Ammon's horn (tissue), 1 donor: ENCODE measurements at places on chromosomes 1 and 21.

GRCh38 chr21:34022627-34023335 is 50.6 kb upstream of the MRPS6 start:
- DNase-seq: peak; percentile 16

GRCh38 chr1:109806733-109807400 is 43.1 kb upstream of the EPS8L3 start:
- DNase-seq: no peak

DNA sequence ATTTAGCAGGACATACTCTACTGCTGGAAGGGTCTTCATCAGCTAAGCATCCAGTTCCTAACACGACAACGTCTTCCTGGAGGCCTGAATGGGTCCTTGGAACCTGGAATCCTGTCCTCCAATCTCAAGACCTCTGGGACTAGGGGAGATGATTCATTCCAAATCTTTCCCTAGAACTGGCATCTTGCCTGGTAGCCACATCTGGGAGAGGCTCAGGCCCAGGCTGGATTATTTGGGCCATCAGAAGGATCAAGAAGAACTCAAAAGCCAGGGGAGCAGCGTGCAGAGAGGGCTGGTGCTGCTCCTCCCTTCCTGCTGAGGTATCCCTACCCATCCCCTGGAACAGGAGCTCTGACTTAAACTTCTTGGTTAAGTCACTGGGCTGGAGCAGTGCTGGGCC is 2.8 kb upstream of the PHLDA3 start:
- DNase-seq: no peak

DNA sequence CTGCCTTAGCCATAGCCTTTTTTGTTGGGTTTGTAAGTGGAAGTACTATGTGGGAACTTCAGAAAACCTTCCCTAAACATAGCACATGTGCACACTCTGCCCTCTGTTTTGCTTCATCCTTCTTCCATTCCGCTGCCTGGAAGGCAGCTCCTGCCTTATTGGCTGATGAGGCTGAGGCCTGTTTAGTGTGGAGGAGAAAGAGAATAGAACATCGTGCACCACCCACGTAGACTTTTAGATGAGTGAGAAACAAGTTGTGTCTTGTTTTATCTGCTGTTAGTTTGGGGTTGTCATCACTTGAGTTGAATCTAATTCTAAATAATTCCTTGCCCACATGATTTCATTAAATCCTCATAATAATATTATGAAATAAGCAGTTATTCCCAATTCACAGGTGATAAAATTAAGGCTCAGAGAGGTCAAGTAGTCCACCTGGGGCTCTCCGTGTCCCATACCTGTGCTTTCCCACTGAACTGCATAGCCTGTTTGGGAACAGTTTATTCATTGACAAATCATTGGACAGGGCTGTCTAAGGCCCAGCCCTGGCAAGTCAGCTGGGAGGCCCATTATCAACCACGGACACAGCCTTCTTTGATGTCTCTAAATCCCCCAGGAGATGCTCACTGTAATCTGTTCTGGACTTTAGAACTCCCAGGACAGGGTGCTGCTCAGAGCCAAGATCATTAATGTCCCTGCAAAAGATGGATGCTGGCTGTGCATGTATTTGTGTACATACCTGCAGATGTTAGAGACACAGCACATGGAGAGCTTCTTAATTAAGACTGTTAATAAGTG is 93.0 kb downstream of the ABCA4 start:
- peak; percentile 27 for DNase-seq

DNA sequence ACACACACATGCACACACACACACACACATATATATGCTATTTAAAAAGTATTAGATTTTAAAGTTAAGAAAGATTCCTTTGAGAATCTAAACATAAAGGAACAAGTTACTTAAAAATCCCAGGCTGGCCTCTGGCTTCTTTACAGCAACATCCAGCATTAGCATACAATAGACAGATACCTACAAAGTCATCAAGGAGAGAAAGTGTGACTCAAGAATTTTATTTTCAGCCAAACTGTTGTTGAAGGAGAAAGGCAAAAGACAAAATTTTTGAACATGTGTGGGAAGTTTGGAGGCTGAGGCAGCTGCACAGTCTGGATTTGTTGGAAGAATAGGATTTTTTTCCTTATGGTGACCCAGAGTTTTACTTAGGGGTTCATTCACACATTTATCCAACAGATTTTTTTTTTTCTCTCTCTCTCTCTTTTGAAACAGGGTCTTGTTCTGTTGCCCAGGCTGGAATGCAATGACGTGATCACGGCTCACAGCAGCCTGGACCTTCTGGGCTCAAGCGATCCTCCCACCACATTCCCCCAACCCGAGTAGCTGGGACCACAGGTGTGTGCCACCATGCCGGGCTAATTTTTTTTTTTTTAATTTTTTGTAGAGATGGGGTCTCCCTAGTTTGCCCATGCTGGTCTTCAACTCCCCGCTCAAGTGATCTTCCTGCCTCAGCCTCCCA is 24.0 kb upstream of the SPOCD1 start:
- no peak for DNase-seq

DNA sequence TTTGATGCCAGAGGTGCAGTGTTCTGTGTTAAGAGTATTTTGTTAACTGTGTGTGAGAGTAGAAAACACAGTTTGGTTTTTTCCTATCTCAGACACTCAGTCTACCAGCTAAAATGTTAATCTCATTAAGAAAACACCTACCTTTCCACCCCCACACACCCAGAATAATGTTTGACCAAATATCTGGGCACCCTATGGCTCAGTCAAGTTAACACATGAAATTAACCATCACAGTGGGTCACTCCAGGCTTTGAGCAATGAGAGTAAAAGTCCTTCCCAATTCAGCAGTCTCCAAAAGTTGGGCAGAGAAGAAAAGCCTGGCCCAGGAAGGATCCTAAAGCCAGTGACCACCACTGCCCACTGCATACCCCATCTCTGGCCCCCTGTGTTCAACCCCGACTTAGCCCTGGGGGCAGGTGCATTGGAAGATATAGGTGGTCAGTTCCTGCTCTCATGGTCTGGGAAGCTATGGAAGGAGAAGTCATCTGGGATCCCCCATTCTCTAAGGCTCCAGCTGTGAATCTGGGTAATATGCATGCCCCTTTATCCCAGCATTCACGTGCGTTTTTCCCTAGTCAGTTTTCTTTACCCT is 50.2 kb upstream of the CSF3R start:
- DNase-seq: no peak

GRCh38 chr1:11492235-11492634 is 13.3 kb downstream of the DISP3 start:
- no peak for DNase-seq

GRCh38 chr1:64343105-64343822 is 126.7 kb upstream of the CACHD1 start:
- DNase-seq: no peak

DNA sequence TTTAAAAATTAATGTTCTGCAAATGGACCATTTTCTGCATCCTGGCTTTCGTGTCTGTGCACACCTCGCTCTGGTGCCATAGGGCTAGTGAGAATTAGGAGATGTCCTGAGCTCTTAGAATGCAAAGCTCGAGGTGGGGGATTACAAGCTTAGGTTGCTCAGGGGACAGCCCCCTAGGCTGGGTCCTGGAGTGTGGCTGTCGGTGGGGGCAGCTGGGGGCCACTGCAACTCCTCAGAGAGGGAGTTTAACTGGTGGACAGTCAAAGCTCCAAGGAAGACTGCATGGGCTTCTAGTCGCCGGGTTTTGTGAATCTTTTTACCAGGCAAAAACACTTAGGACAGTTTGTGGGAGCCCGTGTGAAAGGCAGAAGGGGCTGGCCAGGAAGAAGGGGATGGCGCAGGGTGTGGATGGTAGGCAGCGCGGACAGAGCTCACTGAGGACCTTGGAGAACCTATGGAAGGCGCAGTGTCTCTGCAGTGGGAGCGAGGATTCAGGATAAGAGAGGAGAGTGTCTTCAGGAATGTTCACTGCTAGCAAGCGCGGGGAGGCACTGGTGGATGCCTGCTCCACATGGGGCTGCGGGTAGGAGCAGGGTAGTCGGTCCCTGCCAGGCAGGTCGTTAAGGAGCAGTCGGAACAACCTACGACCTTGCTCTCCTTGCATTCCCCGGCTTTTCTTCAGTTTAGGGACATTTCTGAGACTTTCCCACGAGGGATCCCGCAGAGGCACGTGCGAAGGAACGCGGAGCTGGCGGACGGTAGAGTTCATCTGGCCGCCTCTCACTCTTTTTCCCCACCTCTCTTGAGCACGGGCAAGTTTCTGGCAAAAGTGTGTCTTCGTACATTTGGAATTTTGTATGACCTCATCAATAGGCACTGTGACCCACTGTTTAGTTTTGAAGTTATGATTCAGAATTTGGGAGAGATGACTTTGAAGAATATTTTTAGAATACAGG is 12.9 kb upstream of the KCNE1 start:
- no peak for DNase-seq

DNA sequence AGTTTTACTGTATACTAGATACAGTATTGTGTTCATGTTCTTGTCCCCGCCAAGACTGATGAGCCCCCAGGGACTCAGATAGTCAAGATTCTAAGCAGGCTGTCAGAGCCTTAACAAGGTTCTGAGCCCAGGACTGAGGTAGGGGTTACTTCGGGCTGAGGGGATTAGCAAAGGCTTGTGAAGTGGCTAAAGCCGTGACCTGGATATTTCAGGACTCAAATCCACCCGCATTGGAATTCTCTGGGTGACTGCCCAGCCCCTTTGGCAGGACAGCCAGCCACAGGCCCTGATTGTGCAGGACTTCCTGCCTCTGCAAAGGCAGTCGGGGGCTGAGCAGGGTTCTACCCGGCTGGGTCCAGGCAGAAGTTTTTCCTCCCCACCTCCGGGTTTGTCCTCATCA is at the start of gene PLA2G5:
PLA2G5 (plus strand) TSS at position 321 of the 400 bp plus-strand sequence. CDS start 14,637 bp downstream, outside the sequence.
- peak; percentile 52 for DNase-seq

- DNase-seq: no peak
Observed at GRCh38 chr1:43531906-43532584, 1.4 kb downstream of the PTPRF start.

DNA sequence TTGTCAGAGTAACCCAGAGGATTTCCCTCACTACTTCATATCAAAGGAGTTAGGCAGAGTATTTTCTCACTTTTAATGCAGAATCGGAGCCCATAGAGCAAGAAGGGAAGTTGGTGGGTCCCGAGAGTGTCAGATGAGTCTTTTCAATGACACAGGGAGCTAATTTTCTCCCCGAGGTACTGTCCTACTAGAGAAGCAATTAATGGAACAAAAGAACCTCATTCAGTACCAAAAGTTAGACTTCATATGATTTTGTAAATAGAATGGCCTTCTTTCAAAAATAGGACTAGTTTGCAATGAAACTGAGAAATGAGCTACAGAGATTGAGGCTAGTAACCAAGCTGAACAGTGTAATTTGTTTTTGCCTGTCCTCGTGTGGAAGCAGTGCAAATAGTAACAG is 3.9 kb downstream of the NCAM2 start:
- peak; percentile 32 for DNase-seq

- no peak for DNase-seq
Observed at GRCh38 chr21:45166931-45167330, 92.6 kb downstream of the ADARB1 start.

GRCh38 chr21:41641510-41641815 is 125.4 kb downstream of the RIPK4 start:
- no peak for DNase-seq

- DNase-seq: no peak
Observed at GRCh38 chr1:187948170-187948794, 1119.5 kb downstream of the PLA2G4A start.

DNA sequence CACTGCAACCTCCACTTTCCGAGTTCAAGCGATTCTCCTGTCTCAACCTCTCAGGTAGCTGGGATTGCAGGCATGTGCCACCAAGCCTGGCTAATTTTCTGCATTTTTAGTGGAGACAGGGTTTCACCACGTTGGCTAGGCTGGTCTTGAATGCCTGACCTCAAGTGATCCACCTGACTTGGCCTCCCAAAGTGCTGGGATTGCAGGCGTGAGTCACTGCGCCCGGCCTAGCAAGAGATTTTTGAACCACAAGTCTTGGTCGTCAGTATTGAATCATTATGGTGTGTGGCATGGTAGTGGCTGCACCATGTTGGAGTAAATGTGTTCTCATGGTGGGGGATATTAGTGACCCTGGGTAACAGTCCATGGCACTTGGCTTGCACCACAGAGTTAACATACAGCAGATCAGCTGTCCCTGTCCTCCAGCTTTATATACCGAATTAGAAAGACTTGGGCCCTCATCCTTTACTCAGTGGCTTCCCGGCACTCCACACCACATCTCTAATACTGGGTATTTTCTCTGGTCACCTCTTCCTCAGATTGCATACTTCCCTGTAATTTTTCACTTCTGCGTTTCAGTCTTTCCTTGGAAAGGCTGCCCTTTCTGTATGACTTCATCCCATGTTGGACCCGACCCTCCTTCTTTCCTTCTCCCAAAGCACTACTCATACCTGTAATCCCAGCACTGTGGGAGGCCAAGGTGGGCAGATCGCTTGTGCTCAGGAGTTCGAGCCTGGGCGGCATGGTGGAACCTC is 25.1 kb downstream of the AK4 start:
- no peak for DNase-seq

DNA sequence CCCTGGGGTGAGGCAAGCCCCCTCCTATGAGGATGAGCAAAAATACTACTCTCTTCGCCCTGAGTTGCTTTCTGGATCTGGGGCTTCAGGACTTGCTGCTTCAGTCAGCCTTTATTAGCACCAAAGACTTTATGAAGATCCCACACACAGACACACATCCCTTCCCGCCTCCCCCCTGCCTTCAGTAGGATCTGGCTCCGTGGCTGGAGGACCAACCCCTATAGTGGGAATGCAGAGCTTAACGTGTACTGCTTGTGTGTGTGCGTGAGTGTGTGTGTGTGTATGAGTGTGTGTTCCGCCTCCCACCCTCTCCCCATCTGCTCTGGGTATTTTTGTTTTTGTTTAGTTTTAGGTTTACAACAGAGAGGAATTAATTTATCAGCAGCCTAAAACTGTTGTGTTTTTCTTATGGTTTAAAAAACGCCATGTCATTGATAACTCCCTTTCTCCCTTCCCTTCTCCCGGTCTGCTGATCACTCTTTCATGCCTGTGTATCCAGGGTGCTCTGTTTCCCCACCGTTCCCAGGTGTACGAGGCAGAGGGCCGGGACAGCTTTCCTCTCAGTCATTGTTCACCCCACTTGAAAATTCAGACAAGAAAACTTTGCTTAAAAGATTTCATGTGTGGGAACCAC is 27.5 kb upstream of the ZFP69B start:
- no peak for DNase-seq

GRCh38 chr1:226674892-226675714 is 64.0 kb downstream of the ITPKB start:
- peak; percentile 77 for DNase-seq

GRCh38 chr1:58266242-58266641 is 280.3 kb downstream of the OMA1 start:
- peak; percentile 19 for DNase-seq
